Spleen (tissue), 13 donors: ENCODE measurements at places on chromosomes 16 and 17. TPM values are rescaled to one million over a fixed set of nuclear protein-coding genes. Genes with fewer than 3 reads are reported as not detected.

DNA sequence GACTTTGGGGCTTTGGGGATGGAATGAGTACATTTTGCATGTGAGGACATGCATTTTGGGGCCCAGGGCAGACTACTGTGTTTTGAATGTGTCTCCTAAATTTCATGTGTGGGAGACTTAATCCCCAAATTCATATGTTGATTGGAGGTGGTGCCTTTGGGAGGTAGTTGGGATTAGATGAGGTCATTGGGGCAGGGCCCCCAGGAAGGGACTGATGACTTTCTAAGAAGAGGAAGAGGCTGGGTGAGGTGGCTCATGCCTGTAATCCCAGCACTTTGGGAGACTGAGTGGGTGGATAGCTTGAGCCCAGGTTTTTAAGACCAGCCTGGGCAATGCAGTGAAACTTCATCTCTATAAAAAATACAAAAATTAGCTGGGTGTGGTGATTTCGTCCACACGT is 42.8 kb upstream of the RAI1 start:
- DNase-seq: no peak
- no peak overlapping the region for H3K4me3 ChIP-seq
- no peaks in the 10 kb centered on the region for H3K36me3 ChIP-seq
- H3K4me1 ChIP-seq: no peaks in the 10 kb centered on the region

- no peak overlapping the region for H3K27ac ChIP-seq
- H3K27me3 ChIP-seq: no peaks in the 10 kb centered on the region
- DNase-seq: no peak
- H3K36me3 ChIP-seq: peaks cover 30% of the 10 kb centered on the region
- H3K4me3 ChIP-seq: no peak overlapping the region
Measured at GRCh38 chr17:40093580-40094201, 6.7 kb downstream of the NR1D1 start.

GRCh38 chr17:81865733-81866439 is 5.3 kb downstream of the ARHGDIA start:
- peaks cover 91% of the 10 kb centered on the region for H3K4me1 ChIP-seq
- no peaks in the 10 kb centered on the region for H3K27me3 ChIP-seq
- DNase-seq: no peak
- no peaks in the 10 kb centered on the region for H3K36me3 ChIP-seq
- no peak overlapping the region for H3K4me3 ChIP-seq
- no peak overlapping the region for H3K27ac ChIP-seq

DNA sequence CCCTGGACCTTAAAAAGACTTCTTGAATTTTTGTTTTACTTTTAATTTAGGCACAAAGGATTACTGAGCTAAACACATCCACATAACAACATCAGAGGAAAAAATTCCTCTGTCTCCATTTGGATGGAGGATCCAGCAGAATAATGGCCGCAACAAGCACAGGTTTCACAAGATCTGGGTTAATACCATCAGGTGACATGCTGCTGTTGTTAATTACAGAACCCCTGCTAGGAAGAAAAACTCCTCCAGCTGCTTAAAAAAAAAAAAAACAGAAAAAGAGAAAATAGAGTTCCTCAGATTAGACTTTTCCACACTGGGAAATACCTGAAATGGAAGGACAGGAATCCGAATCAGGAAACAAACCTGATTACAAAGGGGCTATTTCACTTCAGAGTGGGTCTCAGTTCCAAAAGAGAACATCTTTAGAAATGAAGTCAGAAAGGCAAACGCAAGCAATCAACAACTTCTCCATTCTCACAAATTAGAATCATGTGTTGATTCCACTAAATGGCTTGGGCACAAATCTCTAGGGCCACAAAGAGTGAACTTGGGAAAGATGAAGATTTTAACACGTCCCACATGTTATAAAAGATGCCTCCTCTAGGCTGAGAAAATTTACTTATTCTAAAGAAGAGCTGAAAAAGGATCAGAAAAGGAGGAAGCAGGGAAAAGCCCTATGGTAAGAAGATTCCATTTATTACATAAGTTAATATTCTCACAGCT is 44.0 kb downstream of the SPOP start:
- H3K27ac ChIP-seq: no peak overlapping the region
- no peak for DNase-seq
- no peaks in the 10 kb centered on the region for H3K27me3 ChIP-seq
- H3K4me3 ChIP-seq: no peak overlapping the region
- H3K4me1 ChIP-seq: peaks cover 60% of the 10 kb centered on the region

- H3K4me3 ChIP-seq: no peak overlapping the region
- H3K27me3 ChIP-seq: no peaks in the 10 kb centered on the region
- no peak overlapping the region for H3K27ac ChIP-seq
- no peaks in the 10 kb centered on the region for H3K4me1 ChIP-seq
Measured at GRCh38 chr17:82812601-82813000, 27.2 kb downstream of the ZNF750 start.

GRCh38 chr16:56275076-56275475 is 83.8 kb downstream of the GNAO1 start:
- no peak overlapping the region for H3K27ac ChIP-seq
- H3K4me1 ChIP-seq: peaks cover 3% of the 10 kb centered on the region
- no peak overlapping the region for H3K4me3 ChIP-seq
- DNase-seq: no peak
- H3K27me3 ChIP-seq: no peaks in the 10 kb centered on the region

Gene KRT17
- not detected for total RNA-seq

DNA sequence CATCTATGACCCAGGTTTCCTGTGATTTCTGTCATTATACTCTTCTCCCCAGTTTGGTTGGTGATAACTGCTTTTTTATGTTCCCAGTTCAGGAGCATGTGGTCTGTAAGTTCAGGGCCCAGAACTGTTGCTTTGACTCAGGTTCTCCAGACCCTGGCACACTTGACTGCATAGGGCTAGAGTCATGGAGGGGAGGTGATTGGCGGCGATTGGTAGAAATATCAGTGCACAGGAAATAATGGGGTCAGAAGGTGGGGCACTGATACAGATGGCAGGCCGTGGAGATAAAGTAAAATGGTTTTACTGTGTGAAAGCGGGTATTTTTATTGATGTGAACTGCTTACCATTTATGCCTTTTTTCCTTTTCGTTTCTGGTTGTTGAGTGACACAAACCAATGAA is 28.7 kb downstream of the TAC4 start:
- H3K27ac ChIP-seq: no peak overlapping the region
- DNase-seq: no peak
- H3K36me3 ChIP-seq: peaks cover 81% of the 10 kb centered on the region
- H3K4me1 ChIP-seq: peaks cover 41% of the 10 kb centered on the region
- no peaks in the 10 kb centered on the region for H3K27me3 ChIP-seq

DNA sequence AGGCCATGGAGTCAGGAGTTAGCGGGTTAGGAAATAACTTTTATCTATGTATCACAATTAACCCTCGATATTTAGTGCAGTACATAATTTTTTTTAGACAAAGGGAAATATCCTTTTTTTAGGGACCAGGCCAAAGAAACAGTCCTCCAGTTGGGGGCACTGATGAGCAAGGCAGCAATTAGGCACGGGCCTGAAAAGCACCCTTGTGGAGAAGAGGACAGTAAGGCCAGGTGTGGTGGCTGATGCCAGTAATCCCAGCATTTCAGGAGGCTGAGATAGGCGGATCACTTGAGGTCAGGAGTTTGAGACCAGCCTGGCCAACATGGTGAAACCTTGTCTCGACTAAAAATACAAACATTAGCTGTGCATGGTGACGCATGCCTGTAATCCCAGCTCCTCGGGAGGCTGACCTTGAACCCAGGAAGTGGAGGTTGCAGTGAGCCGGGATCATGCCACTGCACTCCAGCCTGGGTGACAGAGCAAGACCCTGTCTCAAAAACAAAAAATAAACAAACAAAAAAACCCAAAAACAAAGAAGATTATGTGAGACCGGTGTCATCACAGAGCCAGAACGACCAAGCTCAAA is 158.3 kb upstream of the NOL11 start:
- no peak overlapping the region for H3K27ac ChIP-seq
- no peak overlapping the region for H3K4me3 ChIP-seq
- no peaks in the 10 kb centered on the region for H3K27me3 ChIP-seq
- peaks cover 10% of the 10 kb centered on the region for H3K36me3 ChIP-seq
- H3K4me1 ChIP-seq: no peaks in the 10 kb centered on the region
- no peak for DNase-seq

- H3K4me1 ChIP-seq: peaks cover 27% of the 10 kb centered on the region
- no peak overlapping the region for H3K4me3 ChIP-seq
- DNase-seq: no peak
- H3K27ac ChIP-seq: peak overlapping the region; percentile 91
Measured at GRCh38 chr16:83806036-83806435, 1.7 kb upstream of the HSBP1 start.

DNA sequence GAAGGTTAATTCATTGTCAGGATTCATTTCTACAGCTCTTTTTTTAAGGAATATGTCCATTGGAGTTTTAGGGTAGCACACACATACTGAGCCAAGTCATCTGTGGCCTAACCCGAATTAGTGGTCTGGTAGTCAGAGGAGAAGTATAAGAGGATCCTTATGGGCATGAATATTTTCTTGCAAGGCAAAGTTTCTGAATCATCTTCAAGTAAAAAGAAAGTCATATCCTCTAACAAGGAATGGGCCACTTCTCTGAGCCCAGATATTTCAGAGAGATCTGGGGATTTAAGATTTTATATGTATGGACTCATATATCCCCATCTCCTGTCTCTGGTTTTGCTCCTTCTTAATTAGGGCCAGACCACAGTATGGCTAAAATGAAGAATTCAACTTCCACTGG is 99.2 kb upstream of the CDH8 start:
- no peak overlapping the region for H3K27ac ChIP-seq
- no peaks in the 10 kb centered on the region for H3K27me3 ChIP-seq
- DNase-seq: no peak
- no peaks in the 10 kb centered on the region for H3K4me1 ChIP-seq

Gene HBA1
- 6,594 TPM for total RNA-seq

DNA sequence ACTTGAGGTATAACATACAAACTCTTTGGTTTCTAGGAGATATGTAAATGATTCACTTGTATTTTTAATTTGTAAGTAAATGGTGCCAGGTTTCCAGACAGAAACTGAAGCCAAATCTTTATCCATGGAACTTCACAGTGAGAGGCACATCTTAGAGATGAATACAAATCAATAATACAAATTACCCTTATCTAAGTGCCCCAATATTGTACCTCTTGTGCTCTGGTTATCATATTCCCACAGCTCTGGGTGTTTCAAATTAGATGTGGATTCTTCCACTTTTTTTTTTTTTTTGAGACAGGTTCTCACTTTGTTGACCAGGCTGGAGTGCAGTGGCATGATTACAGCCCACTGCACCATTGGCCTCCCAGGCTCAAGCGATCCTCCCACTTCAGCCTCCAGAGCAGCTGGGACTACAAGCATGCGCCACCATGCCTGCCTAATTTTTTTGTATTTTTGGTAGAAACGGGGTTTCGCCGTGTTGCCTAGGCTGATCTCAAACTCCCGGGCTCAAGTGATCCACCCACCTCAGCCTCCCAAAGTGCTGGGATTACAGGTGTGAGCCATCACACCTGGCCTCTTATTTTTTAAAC is 38.0 kb upstream of the DHX40 start:
- no peak for DNase-seq
- H3K4me3 ChIP-seq: no peak overlapping the region
- H3K36me3 ChIP-seq: no peaks in the 10 kb centered on the region
- no peaks in the 10 kb centered on the region for H3K4me1 ChIP-seq

Gene NPIPB13
- 11.1 TPM for total RNA-seq

- no peaks in the 10 kb centered on the region for H3K27me3 ChIP-seq
- no peak overlapping the region for H3K4me3 ChIP-seq
- peak overlapping the region; percentile 50 for H3K27ac ChIP-seq
- DNase-seq: peak; percentile 84
Measured at GRCh38 chr16:88558457-88559442, 11.5 kb upstream of the ZC3H18 start.

Gene MPP3
- 5.3 TPM for total RNA-seq

DNA sequence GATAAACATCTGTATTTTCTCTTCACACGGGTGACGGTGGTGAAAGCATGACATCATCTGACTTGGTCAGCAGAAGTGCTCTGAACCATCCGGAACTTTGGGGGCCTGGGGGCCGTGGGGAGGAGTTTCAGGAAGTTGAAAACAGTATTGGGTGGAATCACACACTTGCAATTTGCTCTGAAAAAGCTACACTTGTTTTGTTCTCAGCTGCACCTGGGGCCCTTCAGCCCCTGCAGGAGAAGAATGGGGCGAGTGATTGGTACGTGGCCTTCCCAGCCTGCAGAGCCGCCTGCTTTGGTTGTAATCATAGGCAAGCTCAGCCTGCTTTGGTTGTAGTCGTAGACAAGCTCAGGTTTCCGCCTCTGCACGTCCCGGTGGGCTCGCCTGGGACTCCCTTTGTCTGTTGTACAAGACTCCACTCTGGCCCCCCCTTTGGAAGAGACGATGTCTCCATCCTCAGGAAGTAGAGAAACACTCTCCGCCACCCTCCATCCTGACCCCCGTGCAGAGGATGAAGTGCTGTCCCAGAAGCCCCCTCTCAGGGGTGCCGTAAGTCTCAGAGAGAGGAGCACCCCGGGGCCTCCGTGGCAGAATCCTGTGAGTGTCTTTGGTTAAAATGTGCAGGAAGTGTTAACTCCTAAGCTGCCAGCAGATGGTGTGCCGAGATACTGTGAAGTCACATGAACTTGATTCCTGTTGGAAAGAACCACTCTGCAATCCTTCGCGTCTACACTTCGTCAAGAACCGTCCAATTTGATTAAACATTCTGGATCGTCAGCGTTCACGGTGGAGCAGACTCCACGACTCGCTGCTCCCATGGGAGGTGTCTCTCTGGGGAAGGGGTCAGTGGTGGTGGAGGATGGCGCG is 5.4 kb downstream of the BANP start:
- H3K36me3 ChIP-seq: peaks cover 6% of the 10 kb centered on the region
- peak overlapping the region; percentile 59 for H3K4me3 ChIP-seq
- DNase-seq: peak; percentile 88
- H3K4me1 ChIP-seq: peaks cover 87% of the 10 kb centered on the region
- peak overlapping the region; percentile 97 for H3K27ac ChIP-seq
- no peaks in the 10 kb centered on the region for H3K27me3 ChIP-seq

Gene C17orf67
- total RNA-seq: 5.9 TPM

- peaks cover 75% of the 10 kb centered on the region for H3K4me1 ChIP-seq
- H3K36me3 ChIP-seq: no peaks in the 10 kb centered on the region
- no peak overlapping the region for H3K27ac ChIP-seq
- no peak overlapping the region for H3K4me3 ChIP-seq
Measured at GRCh38 chr17:38561416-38562214, 44.1 kb downstream of the SRCIN1 start.

DNA sequence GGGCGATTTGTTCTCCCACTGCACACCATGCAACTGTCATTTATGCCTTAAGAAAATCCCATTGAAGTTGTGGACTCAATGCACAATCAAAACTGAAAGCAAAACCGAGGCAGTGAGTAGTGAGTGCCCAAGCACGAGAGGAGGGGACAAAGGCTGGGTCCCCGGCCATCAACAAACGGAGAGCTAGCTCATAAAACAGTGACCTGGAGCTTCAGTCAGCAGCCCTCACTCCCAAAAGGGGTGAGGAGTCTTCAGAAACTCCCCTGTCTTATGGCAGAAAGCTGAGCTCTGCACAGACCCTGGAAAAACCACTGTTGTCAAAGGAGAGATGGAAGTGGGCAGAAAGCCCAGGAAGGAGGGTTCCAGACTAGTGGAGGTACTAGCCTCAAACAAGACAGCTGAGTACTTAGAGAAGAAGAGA is 96.9 kb downstream of the ADCY9 start:
- H3K36me3 ChIP-seq: no peaks in the 10 kb centered on the region
- peak overlapping the region; percentile 76 for H3K27ac ChIP-seq
- H3K27me3 ChIP-seq: no peaks in the 10 kb centered on the region
- H3K4me1 ChIP-seq: peaks cover 47% of the 10 kb centered on the region
- H3K4me3 ChIP-seq: peak overlapping the region; percentile 27
- DNase-seq: no peak

- no peaks in the 10 kb centered on the region for H3K4me1 ChIP-seq
- no peaks in the 10 kb centered on the region for H3K27me3 ChIP-seq
- DNase-seq: no peak
Measured at GRCh38 chr17:56899403-56899802, 14.4 kb downstream of the TRIM25 start.
